ENCODE measurements at places on chromosomes 3 and 15.

- no peak for DNase-seq
Observed at GRCh38 chr3:12822725-12823373, 18.5 kb downstream of the RPL32 start.

GRCh38 chr15:69475769-69476358 is 23.2 kb downstream of the RPLP1 start:
- no peak for DNase-seq

DNA sequence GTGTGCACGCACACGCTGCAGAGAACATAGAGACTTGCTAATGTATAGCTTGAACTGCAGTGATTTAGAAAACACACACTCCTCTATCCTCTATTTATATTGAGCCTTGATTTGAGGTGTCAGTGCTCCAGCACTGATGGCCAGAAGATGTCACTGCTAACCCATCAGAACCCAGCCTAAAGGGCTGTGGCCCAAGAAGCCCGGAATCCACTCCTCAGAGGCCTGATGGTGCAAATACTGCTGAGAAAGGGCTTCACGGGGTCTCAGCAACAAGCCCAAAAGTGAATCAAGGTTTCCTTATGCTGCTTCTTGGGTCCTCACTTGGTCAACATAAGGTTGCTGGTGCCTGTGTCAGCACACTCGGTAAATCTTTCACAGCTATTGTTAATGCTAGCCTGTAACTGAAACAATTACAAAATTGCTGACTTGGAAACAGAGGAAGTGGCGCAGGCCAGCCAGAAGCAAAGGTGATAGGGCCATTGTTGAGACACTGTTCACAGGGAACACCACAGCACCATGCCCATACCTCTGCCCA is 60.3 kb downstream of the HEG1 start:
- DNase-seq: no peak

DNA sequence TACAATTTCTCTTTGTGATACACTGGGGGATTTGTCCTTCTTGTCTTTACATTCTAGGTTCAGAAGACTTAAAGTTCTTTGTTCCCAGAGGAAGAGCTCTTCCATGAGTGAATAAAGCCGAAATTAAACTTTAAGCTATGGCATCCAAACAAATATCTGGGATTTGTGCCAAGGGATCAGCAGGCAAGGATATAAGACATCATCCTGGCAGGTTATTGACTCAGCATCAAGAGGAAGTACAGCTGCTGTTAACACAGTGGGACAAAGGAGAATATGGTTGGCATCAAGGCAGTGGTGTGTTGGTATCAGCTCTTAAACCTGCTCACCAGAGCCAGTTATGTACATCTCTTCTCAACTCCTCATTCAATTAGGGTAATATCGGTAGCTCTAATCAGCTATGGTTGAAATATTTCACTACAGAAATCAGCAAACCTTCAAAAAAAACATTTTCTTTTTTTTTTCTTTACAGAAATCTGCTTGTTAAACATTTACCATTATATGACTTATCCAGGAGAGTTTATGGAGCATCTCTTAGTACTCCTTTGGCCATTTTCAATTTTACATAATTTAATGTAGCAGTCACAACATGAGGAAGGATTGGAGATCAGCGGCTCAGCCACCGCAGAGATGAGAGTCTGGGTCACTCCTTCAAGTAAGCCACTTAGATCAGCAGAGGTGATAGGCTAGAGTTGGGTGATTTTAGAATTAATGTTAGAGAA is 1198.6 kb upstream of the EPHA6 start:
- no peak for DNase-seq

- DNase-seq: no peak
Observed at GRCh38 chr3:132254076-132254755, 63.0 kb upstream of the ACP3 start.

DNA sequence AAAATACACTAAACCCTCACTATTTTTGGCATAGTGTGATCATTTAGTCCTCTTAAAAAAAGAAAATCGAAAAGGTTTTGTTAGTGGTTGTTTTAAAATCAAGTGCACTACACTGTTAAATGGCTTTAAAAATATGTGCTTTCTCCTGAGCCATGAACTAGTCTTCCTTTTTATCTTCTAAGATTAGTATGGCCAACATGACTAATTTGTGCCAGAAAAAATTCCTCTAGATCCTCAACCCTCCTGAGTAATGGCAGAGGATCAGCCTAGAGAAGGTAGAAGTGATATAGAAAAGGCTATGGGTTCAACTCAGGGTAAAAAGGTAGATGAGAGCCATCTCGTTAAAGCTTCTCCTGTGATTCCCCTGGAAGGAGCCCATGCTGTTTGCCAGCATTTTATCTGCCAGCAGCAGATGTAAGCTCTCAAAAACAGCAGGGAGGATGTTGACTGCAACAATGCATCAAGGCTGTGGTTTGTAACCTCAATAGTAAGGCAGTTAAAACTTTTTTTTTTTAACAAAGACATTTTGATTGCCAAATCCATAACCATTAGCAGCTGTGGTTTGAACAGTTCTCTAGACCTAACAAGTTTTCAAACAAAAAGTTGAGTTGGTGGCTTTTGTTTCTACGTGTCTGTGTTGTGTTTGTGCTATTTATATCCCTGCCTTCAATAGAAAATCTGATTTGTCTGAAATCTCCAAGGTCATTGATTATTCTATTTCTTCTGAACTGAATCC is 30.2 kb upstream of the ZNF609 start:
- no peak for DNase-seq

DNA sequence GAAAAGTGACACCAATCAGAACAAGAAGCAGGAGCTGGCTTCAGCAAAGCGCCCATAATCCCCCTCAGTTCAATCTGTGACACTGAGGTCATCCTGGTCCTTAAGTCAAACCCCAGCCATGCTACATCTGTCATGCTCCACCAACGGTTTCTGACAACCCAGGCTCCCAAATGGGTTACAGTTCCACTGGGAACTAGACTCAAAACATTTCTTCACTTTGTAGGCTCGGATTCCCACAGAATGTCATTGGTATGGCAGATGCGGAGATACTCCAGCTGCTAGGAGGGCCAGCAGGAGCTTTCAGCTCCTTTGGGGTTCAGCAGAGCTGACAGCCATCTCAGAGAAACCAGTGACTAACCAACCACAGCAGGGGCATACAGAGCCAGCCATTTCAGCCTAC is 48.9 kb downstream of the SUMF1 start:
- DNase-seq: no peak

GRCh38 chr3:71438904-71439303 is 144.6 kb downstream of the FOXP1 start:
- no peak for DNase-seq

GRCh38 chr15:40769274-40770146 is at the start of gene C15orf62:
TSS of gene C15orf62 (plus strand) at chr15:40769980. CDS start at chr15:40770496, 516 bp downstream.
- DNase-seq: peak; percentile 36

DNA sequence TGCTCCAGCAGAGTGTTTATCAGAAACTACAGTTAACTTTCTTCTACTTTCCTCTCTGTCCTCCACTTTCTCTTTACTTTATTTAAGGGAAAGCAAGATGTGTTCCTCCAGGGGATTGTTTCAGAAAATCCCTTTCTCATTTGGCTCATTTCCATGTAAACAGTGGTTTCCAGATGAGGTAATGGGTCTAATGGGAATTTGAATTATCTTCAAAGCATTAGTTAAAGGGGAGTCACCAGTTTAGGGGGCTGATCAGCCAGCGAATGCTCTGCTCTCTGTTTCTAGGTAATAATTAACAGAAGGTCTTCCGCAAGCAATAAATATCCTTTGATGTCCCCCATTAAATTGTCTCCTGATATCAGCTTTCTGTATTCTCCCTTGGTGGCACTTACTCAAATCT is 30.4 kb upstream of the ZNF639 start:
- no peak for DNase-seq

DNA sequence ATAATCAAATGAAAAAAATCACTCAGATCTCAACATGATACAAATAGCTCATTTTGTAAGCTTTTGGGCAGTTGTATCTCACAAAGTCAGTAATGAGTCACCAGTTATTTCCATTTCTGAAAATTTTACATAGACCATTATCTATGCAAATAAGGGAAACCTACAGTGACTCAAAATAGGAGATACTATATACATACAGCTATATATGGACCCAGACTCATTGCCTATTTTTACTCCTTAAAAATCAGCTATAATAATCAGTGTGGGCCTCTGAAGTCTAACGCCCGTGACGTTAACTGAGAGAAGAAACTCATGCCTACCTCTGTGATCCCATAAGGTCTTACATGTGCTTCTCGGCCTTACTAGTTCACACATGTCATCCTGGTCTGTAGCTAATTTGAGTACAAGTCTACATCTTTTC is 31.6 kb downstream of the LRIG1 start:
- no peak for DNase-seq

- no peak for DNase-seq
Observed at GRCh38 chr3:150074697-150075416, 104.2 kb upstream of the PFN2 start.

DNA sequence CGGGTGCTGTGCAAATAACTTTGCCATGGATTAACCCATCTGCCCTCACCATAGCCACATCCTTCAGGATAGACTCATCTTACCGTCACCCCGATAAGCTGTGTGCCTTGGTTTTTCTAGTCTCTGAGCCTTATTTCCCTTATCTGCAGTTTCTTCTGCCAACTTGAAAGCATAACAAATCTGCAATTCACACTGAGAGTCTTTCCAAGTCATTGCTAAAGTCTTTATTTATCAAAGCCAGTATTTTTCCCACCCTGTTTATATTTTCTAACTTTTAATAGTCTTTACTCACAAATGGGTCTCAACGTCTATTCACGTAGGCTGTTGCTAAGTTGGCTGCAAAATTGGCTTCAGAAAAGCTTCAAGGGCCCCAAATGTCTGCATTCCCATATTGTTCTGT is 61.6 kb upstream of the SUCLG2 start:
- no peak for DNase-seq

DNA sequence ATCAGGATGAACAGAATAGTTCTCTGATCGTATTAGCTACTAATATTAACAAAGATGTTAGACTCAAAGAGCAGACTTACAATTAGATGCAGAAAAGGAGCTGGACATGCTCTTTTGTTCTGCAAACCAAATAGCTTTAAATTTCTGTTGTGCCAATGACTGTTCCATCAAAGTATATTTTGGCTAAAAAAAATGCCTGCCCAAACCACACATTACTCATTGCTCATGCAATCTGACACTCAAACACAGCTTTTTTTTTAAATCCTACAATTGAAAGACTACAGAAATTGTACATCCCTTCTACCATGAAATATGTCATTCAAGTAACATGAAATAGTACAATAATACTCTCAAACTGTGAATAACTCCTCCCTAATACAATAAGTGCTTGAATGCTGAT is 48.6 kb downstream of the SHOX2 start:
- no peak for DNase-seq

- no peak for DNase-seq
Observed at GRCh38 chr3:2458816-2459215, 360.1 kb downstream of the CNTN4 start.

- DNase-seq: no peak
Observed at GRCh38 chr3:195809796-195810454, 1.8 kb downstream of the MUC4 start.

GRCh38 chr3:150454622-150455021 is 46.5 kb downstream of the TSC22D2 start:
- no peak for DNase-seq
